Stimulated activated CD8-positive, alpha-beta memory T cell treated with anti-CD3 and anti-CD28 coated beads, Interleukin-15, amount 100 ng/mL, for 24 hours (primary cell): ENCODE measurements at places on chromosomes 7 and 10.

DNA sequence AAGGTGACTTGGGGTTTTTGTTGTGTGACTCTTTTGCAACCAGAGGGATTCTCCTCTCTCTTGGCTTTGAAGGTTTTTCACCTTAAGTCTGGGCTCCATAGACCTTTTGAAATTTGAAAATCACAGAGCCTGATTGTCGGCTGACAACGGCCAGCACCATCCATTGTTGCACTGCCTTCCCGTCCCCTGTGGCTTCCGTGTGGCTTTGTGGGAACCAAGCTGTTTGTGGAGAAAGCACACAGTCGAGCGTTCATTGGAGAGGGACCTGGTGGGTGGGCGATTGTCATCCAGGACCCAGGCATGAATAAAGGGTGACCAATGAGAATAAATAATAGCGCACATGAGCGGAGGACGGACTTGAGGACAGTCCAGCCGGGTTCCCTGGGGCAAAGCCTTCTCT is 7.4 kb upstream of the RAMP3 start:
- DNase-seq = no peak

- no peak for DNase-seq
These were observed 38.2 kb upstream of the SLC29A3 start for GRCh38 chr10:71280825-71281224.

- no peak for DNase-seq
These were observed 62.1 kb upstream of the PRKAR2B start for GRCh38 chr7:106982415-106982814.

GRCh38 chr10:107051769-107052168 is 112.7 kb downstream of the SORCS1 start:
- no peak for DNase-seq

DNA sequence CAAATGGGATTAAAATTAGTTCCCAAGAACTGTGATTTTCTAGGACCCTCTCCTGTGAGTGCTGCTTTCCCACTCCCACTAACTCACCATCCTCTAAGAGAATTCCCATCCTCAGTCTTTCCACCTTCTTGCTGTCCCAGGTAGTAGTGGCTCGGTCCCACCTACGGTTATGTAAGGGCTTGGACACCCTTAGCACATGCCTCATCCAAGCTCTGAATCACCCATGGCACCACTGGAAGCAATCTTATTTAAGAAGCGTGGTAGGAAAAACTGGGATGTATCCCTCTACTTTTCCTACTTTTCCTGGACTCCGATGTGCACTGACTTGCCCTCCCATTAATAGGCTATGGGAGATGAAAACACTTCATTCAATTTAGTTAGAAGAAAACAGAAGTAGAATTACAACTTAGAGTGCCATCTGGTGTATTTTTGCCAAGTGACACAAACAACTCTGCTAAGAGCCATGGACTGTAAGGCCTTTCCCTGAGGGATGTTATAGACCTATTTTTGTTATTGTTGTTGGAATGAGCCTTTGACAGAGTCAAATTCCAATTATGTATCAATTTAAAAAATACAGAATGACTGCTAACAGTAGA is 13.7 kb upstream of the ANKRD22 start:
- no peak for DNase-seq

DNA sequence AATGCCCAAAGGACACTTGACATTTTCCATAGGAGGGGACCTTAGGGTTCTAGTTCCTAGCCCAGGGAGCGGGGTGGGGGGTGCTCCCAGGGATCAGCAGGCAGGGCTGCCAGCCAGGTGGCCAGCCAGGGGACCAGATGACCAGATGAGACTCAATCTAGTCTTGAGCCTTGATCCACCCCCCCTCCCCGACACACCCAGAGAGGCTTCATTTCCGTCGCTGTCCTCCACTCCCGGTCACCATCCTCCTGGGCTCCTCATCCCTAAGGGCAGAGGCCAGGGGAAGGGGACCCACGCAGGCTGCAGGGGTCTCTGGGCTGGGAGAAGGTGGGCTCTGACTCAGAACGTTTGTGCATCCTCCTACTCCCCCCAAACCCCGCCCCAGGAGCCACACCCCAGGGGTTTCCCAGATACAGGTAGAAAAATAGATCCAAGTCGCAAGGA is 1.0 kb downstream of the STX1A start:
- no peak for DNase-seq

DNA sequence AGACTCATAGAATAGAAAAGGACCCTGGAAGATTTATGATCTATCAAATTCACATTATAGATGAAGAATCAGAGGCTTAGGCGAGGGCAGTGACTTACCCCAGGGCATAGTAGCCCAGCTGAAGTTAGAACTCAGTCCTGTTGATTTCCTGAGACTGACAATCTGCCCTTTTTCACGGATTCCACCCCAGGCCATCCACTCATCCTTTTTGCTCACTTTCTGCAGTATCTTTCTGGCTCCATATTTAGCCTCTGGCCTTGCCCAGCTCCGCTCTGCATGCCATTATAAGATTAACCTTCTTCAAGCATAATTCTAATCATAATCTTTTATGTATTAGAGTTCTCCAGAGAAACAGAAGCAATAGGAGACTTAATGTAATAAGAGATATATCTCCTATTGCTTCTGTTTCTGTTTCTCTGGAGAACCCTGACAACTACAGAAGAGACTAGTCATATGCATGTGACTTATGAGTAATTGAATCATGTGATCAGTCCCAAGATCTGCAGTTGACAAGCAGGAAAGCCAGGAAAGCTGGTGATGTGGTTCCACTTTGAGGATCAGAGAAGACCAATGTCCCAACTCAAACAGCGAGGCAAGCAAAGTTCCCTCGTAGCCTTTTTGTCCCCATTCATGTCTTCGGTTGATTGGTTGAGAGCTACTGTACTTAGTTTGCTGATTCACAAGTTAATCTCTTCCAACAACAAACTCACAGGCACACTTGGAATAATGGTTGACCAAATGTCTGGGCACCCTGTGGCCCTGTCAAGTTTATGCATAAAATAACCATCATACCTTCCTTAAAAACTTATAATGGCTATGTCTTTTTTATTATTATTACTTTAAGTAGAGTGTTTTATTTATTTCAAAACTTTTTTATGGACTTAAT is 412.1 kb downstream of the SUGCT start:
- DNase-seq = no peak

- no peak for DNase-seq
These were observed 68.4 kb upstream of the TMEM229A start for GRCh38 chr7:124101173-124101768.

- no peak for DNase-seq
These were observed 77.9 kb upstream of the PFKP start for GRCh38 chr10:2989292-2989947.

- DNase-seq = no peak
These were observed 62.4 kb downstream of the PROSER2 start for GRCh38 chr10:11885437-11886137.
